Posterior vena cava (tissue), 2 donors: ENCODE measurements at places on chromosomes 3 and 15. TPM values are rescaled to one million over a fixed set of nuclear protein-coding genes. Genes with fewer than 3 reads are reported as not detected.

DNA sequence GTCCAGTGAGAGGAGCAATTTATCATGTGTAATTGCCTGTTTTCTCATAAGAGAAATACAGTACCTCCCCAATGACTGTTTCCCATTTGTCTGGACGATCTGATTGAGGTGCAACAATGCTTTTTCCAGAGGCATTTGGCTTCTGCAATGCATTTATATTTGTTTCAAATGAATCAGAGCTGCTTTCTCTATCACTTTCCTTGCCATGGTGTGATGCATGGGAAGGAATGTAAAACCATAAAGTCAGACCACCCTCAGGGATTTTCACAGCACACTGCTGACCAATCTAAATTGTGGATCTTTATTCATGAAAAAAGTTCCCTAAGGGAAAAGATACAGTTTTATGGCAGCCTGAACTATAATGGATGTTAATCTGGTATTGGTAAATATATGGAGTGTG, 333.0 kb downstream of the ZNF385D start:
- no peak for DNase-seq

- DNase-seq: no peak
Measured at GRCh38 chr3:112004669-112005068, 5.9 kb downstream of the TAGLN3 start.

DNA sequence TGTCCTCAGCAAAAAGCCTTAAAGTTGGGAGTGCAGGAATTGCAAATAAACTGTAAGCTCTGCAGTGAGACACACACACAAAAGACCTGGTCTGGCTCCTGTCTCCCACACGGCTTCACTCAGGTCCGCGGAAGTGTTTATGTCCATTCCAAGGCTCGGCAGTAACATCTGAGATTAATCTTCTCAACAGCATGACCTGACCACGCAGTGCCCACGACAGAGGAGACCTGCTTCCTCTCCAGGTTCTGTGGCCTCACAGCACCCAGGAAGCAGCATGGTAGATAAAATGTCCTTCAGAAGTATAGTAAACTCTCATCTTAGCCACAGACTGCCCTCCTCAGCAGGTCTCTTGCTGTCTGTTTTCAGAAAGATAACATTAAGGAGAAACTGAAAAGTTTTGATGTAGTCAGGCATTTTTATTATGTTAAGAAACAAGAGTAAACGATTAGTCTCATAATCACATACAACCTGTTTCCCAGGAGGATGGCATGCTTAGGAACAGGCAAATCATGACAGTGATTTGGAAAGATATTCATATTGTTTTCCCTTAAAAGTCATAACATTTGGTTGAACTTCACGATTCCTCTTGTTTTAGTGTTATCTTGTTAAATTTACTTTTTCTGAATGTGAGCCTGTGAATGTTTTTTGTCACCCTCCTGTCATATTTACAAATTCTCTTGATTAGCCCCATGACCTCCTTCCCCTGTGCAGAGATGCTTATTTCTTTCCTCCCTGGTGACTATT, 34.6 kb downstream of the CD200R1L start:
- no peak for DNase-seq

- no peak for DNase-seq
Measured at GRCh38 chr3:69250014-69250413, 127.6 kb upstream of the LMOD3 start.

DNA sequence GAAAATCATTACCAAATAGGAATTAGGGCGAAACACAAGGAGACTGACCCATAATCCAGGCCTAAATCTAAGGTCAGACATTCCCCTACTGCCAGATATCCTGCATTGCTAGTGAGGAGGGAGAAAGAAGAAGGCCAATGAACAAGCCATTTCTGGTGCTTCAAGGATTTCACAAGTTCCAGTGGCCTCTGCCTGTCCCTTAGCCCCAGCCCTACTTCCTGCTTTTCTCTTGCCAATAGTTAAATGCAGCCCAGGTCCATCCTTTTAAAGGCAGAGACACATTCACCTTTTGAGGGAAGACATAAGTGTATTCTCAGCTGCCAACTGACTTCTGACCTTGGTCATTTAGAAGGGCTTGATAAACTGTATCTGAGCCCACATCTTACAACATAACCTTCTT, 135.8 kb downstream of the ZNF621 start:
- no peak for DNase-seq

DNA sequence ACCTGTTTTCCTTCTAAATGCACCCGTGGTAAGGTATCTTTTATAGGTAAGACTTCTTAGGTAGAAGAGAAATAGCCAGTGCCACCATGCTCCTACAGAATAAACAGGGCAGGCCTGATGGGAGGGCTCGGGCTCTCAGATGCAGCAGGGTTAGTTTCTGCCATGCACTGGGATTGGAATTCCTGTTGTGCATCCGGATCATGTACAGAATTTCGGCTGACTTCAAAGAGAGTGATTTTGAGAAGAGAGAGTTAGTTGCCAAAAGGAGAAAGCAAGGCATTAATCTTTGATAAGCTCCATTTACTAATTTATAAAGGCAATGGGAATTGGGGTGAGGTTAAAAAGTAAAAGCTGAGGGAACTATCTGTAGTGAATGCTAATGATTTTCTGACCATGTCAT, 211.2 kb downstream of the WDR72 start:
- DNase-seq: no peak

DNA sequence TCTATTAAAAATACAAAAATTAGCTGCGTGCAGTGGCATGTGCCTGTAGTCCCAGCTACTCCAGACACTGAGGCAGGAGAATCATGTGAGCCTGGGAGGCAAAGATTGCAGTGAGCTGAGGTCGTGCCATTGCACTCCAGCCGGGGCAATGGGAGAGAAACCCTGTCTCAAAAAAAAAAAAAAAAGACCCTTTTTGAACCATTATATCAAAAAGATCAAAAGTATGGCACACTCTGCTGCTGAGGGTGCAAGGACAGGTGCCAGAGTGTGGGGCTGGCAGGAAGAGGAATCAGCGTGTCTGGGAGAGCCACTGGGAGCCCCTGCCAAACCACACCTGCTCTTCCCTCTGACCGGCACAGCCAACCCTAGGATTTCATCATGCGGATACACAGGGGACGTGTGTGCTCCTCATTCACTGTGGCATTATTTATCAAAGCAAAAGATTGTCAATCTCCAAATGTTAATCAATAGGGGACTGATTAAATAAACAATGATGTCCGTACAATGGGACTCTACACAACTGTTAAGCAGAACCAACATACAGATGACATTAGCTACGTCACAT, 147.3 kb upstream of the TLE3 start:
- peak; percentile 30 for DNase-seq

- DNase-seq: no peak
Measured at GRCh38 chr3:60617188-60617587, 634.1 kb downstream of the FHIT start.

DNA sequence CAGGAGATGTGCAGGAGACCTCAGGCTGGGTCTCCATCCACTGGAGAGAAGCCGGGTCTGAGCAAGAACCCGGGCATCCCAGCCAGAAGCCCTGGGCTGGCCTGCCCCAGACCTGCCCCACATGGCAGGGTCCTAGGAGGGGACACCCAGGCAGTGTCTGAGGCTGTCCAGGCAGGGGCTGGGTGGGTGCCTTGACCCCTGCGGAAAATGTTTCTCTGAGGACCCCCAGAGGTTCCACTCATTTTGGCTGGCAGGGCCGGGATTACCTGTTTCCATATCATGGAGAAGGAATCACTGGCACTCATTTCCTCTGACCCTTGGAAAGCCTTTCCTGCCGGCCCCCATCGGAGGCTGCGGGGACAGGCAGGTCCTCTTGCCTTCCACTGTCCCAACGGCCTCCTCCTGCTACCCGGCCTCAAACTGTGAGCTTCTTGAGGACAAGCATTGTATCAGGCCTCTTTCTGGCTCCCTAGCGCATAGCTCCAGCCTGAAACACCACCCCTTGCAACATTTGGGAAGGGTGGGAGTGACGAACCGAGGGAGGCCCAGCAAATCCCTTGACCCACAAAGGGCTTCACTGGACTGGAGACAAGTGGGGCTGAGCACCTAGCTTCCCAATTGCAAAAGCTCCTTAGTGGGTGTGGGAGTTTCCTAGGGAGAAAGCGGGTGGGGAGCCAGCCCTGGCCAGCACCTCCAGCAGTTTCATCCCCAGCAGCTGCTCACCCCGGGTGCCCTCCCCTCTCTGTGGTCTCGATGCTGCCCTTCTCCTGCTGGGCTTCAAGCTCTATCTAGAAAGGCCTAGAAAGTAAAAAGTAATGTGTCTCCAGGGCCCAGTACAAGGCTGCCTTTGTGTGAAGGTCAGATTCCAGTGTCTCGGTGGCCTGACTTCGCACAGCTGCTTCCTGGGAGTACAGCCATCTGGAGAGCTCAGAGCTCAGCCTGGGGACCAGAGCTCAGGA, 29.7 kb downstream of the ACSBG1 start:
- no peak for DNase-seq

DNA sequence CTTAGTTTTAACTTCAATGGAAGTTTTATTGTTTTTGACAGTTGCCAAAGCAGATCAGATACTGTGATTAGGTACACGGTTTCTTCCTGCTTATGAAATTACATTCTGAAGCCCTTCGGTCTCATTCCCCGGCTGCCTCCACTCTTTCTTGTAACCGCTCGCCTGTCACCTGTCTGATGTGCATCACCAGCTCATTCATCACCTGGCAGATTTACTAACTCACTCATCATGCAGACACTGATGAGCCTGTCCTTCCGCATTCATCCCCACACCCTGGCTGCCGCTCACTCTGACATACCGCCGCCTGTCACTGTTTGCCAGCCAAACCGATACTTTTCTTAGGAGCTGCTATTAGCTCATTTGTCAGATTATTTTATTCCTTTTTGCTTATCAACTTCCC, 82.8 kb upstream of the NSMCE3 start:
- no peak for DNase-seq

- no peak for DNase-seq
Measured at GRCh38 chr3:171535133-171535532, 74.9 kb upstream of the TNIK start.

GRCh38 chr15:26983822-26984221, 12.8 kb downstream of the GABRG3 start:
- no peak for DNase-seq

DNA sequence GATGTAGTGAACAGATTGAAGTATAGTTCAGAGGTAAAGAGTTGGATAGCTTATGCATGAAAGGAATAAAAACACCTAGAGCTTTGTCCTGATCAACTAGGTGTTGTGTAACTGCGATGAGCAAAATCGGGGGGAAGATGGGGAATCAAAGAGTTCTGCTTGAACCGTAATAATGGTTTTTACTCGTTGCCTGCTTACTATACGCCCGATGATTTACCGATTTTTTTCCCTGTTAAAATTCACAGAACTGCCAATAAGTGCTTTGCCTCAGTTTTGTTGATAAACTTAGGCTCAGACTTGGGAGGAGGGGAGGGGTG, 783 bp upstream of the DNAJB11 start:
- DNase-seq: no peak

DNA sequence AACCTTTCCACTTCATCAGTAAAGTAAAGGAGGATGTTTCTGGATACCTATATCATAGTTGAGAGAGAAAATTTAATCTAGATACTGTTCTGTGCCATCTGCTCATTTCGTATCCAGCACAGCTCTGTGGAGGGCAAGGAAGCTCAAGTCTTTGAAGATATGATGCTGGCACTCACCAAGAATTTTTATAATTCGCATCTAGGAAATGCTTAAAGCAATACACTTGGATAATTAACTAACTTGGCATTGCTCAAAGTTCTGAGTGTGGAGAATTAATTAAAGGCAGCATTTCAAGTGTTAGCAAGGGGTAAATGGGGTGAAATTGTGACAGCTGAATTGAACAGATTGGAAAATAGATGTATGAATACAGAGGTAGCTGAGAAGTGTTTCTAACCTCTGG, 213.2 kb downstream of the KCNMB2 start:
- DNase-seq: no peak

DNA sequence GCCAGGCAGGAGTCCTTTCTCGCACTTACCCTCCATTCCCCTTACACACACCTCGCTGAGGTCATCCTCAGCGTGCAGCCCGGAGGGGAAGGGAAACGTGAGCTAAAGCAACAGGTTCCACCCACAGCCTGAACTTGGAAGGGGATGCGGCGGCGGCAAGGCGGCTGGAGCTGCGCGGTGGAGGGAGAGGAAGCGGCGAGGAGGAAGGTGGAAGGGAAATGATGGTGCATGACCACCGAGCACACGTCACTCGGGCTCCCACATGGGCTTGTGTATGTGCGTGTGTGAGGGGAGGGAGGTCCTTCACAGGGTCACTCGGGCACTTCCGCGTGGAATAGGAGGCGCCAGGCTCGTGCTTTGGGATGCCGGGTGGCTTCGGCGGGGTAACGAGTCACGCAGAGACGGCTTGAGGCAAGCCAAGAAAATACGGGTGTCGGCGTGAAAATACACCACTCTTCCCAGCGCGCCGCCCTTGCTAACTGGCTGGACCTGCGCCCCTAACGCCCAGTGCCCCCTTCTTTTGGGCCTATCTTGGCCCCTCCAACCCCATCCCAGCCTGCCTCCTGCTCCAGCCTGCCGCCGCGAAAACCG, 225.5 kb upstream of the IL12A start:
- peak; percentile 94 for DNase-seq

DNA sequence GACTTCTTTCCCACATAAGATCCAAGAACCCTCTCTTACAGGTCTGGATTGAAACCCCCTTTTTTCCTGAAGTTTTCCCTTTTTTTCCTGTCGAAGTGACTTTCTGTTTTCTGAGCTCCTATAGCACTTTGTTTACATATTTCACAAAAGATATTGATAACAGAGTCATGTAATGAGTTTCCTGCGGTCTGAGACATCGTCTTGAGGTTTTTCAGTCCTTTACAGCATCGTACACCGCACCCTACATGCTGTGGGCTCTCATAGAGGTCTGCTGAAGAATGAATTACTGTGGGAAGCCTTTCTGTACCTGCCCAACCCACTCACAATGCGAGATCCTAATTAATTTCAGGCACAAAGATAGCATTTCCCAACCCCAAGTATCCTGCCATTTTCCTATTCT, 53.1 kb downstream of the MCF2L2 start:
- no peak for DNase-seq

The GOLGA8G gene
- not detected for total RNA-seq

The TM4SF1 gene
- total RNA-seq: 106 TPM

The UQCC5 gene
- 22.8 TPM for total RNA-seq

The JMJD7 gene
- 4.9 TPM for total RNA-seq

The DPP8 gene
- 40.9 TPM for total RNA-seq

The UBE2E1 gene
- 135 TPM for total RNA-seq

The TM6SF1 gene
- total RNA-seq: 8.1 TPM

The SEMA3B gene
- total RNA-seq: 18.6 TPM

The TNNC1 gene
- 3.5 TPM for total RNA-seq

The SCN5A gene
- 1.4 TPM for total RNA-seq

The ISLR gene
- total RNA-seq: 108 TPM
